ENCODE measurements at places on chromosomes 5 and 9.
A peak's percentile ranks its signal among the peaks of the same experiment; 100 is the strongest.

DNA sequence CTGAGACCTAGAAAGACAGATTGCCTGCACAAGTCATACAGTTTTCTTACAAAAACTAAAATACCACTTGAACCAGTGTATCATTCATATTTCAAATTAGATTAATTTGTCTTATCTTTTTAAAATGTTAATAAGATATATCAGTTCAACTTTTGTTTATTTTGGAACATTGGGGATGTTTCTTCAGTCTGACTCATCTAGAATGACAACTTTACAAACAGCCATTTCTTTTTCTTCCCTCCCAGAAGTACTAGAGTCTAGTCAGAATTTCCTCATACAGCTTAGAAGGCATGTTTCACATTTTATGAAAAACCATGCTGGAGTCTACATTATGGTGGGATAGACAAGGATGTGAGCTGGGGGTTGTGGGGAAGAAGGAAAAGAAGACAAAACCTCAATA is 262.5 kb downstream of the NFIB start:
- no peak for DNase-seq

GRCh38 chr9:117707561-117707960 is 3.4 kb downstream of the TLR4 start:
- DNase-seq: no peak

DNA sequence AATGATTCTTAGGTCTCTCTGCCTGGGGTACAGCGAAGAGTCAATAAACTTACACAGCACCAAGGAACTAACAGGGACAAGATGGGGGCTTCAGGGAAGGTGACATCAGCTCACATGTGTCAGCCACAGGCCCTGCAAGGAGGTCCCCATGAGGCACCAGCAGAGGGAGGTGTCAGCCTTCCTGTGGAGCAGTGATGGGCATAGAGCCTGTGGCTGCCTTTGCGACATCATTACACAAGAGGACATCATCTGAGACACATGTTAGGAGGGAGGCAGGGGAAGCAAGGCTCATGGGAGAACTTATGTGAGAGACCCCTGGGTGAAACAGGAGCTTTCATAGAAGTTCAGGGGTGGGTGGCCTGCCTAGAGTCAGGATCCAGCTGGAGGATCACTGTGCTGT is 389.6 kb downstream of the SEMA5A start:
- peak; percentile 51 for DNase-seq

DNA sequence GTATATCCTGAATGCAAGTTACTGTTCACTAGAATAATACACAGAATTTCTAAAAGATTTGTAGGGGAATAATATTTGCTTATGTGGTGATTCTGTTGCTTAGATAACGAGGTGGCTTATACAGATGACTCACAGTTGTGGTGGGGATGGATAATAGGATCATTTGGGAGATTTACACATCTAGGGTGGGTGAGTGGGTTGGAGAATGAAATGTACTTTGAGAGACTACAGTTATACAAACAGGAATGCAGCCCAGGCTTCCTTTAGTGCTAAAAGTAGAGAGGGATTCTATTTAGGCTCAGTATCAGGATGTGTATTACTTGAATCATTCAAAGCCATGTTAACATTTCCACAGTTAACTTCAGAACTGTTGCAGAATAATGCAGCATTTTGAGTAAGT is 1.8 kb downstream of the CTXN3 start:
- no peak for DNase-seq

- no peak for DNase-seq
These were observed 769.7 kb downstream of the TAF11L14 start for GRCh38 chr5:18403941-18404438.

DNA sequence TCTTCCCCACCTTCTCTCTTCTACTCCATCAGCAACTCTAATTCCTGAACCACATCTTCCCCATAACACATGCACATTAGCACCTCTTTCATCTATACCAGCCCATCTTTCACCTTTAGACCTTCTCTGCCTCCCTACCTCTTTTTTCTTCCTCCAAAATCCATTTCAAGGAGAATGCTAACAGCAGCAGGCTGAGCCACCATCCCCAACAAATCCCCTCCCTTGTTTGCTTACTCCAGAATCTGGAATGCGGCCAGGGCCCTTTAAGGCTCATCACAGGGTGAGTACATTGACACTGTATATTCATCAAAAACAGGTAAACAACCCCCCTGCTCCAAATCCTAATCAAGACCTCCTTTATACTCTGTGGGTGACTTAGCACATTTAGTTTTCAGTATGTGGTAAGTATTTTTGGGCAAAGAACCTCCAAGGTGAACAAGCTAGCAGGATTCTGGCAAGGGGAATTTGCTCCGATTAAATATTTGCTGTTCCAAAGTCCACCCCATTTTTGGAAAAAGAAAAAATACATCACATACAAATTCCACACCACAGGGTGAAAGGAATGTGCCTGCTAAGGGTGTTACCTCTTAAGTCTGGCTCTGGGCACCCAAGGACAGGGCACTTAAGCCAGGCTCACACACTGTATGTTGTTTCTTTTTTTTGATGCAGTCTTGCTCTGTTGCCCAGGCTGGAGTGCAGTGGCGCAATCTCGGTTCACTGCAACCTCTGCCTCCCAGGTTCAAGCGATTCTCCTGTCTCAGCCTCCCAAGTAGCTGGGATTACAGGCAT is 71.4 kb downstream of the SERINC5 start:
- DNase-seq: no peak

- DNase-seq: no peak
These were observed 720 bp downstream of the NUDT12 start for GRCh38 chr5:103561685-103562452.

DNA sequence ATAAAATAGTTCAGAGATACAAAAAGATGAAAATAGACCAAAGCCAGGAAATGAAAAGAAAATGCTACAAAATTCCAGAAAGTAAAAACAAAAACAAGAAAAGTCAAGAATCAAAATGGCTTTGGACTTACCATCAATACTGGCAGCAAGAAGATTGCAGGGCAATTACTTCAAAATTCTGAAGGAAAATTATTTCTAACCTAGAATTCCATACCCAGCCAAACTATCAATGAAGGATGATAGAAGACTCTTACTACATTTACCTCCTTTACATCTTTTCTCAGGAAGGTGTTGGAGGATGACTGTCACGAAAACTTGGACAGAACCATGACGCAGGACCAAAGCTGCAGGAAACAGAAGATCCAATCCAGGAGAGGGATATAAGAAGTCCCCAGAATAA is 46.8 kb downstream of the EGFLAM start:
- no peak for DNase-seq

GRCh38 chr9:128371630-128372117 is 500 bp downstream of the URM1 start:
- DNase-seq: no peak

- DNase-seq: no peak
These were observed 134.4 kb downstream of the ERCC6L2 start for GRCh38 chr9:96009690-96010472.

DNA sequence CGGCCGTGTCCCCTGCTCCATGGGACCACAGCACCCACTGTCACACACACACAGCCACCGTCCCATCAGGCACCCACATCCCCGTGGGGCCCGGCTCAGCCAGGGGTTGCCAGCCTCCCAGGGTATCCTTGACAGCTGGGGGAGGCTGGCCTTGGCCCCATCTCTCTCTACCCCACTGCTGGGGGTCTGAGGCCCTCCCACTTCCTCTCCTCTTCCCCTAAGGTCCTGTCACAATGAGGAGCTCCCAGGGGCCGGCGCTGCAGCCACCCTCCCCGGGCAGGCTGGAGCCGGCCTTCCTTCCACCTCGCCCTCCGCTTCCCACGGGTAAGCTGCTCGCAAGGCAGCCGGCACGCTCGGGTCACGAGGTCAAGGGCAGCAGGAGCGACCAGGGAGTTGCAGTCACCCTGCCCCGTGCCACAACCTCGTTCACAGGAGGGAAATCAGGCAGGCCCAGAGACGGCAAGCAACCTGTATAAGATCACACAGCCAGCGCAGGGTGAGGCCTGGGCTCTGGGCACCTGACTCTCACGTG is 38.6 kb upstream of the NOTCH1 start:
- DNase-seq: no peak

DNA sequence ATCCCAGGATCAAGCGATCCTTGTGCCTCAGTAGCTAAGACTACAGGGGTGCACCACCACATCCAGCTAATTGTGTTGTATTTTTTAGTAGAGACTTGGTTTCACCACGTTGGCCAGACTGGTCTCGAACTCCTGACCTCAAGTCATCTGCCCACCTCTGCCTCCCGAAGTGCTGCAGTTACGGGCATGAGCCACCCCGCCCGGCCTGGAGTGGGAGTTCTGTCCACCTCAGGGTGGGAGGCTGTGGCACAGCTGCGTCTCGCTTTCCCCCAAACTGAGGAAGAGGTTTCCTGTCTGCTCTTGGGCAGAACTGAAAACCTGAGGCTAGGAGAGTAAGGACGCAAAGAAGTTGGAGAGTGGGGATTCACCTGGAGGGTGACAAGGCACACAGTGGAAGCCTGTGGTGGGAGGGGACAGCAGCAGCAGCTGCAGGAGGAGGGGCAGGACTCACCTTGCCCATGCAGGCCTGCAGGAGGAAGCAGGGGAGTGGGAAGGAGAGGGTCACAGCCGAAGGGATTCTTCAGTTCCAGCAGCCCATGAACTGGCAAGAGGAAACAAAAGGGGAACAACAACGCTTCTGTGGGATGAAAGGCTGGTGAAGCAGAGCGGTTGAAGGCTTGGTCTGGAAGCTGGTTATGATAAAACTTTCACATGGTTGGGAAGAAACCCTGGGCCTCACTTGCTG is 181.4 kb downstream of the GAS1 start:
- DNase-seq: no peak

GRCh38 chr5:73158313-73158712 is 14.7 kb upstream of the TMEM174 start:
- no peak for DNase-seq

DNA sequence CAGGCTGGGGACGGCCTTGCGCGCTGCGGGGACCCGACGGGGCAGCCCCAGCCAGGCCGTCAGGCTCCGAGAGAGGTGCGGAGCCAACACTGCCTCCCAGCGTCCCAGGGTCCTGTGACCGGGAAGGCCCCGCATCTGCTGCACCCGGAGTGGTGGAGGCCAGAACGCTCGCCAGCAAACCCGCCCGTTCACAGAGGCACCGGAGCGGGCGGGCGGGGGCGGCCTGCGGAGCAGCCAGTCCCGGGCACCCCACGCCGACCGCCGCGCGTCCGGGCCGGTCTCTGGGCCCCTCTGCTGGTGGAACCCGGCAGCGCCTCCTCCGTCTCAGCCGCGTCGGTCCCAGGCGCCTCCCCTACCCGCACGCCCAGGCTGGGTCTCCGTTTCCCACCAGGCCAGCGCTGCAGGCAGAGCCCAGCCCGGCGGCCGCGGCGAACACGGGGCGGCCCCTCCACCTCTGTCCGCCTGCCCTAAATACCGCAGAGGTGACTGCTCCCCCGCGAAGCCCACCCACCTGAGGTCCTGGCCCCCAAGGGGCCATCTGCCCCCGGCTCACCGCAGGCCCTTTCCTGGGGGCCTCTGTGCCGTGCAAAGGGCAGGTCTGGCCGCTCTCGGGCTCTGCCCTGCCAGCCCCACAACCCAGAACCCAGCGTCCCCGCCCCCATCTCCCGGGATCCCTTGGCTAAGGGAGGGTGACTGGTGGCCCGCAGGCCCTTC is 15.9 kb downstream of the EXD3 start:
- peak; percentile 74 for DNase-seq
